ENCODE measurements at places on chromosomes 5 and 9. TPM values are rescaled to one million over a fixed set of nuclear protein-coding genes. Genes with fewer than 3 reads are reported as not detected.
A peak's percentile ranks its signal among the peaks of the same experiment; 100 is the strongest.

DNA sequence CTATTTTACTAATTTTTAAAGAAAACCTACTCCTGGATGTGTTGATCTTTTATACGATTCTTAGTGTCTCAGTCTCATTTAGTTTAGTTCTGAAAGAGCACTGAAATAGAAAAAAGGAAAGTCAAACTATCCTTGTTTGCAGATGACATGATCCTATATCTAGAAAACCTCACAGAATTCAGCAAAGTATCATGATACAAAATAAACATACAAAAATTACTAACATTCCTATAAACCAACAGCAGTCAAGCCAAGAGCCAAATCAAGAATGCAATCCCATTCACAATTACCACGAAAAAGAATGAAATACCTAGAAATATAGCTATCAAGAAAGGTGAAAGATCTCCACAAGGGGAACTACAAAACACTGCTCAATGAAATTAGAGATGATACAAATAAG, 225.8 kb upstream of the CDH18 start:
- H3K27me3 ChIP-seq, result no peaks in the 10 kb centered on the region
- H3K36me3 ChIP-seq, result no peaks in the 10 kb centered on the region
- H3K4me1 ChIP-seq, result no peaks in the 10 kb centered on the region
- DNase-seq, result no peak

DNA sequence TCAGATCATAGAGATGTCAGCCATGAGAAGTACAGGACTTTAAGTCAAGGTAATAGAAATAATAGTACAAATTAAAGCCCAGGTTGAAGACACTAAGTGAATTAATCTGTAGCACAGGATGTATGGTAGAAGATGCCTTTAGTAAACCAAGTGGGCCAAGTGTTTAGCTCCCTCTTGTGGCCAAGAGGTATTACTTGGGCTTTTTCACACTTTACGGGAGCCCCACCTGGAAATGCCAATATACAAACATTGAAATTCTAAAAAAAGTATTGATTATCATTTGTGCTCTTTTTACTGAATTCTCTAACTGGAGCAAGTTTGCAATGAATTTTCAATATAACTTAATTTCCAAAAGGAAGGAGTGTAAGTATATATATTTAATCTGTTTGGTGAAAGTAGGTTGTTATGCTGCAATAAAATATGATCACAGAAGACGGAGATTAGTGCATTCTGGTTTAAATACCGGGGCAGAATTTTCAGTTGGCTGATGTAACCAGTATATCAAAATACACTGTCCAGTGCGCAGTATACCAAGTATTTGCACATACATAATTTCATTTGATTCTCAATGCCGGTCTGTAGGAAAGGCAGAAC, 84.7 kb downstream of the PARP8 start:
- H3K4me1 ChIP-seq, result peaks cover 32% of the 10 kb centered on the region
- H3K36me3 ChIP-seq, result no peaks in the 10 kb centered on the region
- H3K27ac ChIP-seq, result no peak overlapping the region
- H3K27me3 ChIP-seq, result no peaks in the 10 kb centered on the region
- DNase-seq, result peak; percentile 79

- H3K4me1 ChIP-seq, result no peaks in the 10 kb centered on the region
- H3K27ac ChIP-seq, result no peak overlapping the region
- no peaks in the 10 kb centered on the region for H3K27me3 ChIP-seq
- H3K4me3 ChIP-seq, result no peak overlapping the region
- DNase-seq, result no peak
Observed at GRCh38 chr9:86073839-86074238, 25.5 kb downstream of the GOLM1 start.

GRCh38 chr9:96258967-96259366, 43.0 kb downstream of the HSD17B3 start:
- no peaks in the 10 kb centered on the region for H3K4me1 ChIP-seq
- DNase-seq, result no peak
- no peaks in the 10 kb centered on the region for H3K36me3 ChIP-seq
- no peak overlapping the region for H3K4me3 ChIP-seq

DNA sequence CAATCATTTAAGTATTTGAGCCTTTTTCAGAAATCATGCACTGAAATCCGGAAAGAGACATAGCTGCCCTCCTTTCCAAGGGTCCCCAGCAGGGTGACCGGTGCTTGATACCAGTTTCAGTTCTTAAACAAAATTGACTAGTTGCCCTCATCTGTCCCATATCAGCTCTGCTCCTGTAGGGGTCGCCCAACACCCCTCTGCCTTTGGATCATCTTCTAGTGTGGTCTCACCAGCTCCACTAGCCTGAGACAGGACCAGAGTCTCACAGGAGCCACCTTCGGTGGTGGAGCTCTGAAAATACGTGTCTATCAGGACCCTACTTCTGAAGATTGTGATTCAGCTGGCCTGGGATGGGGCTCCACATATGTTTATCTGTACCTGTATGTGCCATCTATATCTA, 428.2 kb downstream of the ENC1 start:
- no peak overlapping the region for H3K27ac ChIP-seq
- no peaks in the 10 kb centered on the region for H3K27me3 ChIP-seq
- no peaks in the 10 kb centered on the region for H3K4me1 ChIP-seq
- DNase-seq, result no peak

DNA sequence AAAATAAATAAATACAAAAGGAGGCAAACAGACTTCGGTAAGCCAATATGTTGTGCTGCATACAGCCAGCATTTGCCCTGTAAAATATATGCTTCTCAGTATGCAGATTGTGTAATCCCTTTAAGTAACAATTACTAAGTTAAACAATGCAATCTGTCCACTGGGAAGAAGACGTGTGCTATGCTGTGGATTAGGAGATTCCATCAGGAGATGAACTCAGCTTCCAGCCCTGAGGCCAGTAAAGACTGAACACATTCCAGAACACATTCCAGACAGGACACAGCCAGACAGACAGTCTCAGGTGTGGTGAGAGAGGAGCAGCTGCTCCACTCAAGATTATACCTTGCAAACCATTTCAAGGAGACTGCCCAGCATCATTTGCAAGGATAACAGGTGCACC, 97.8 kb downstream of the MPDZ start:
- no peak overlapping the region for H3K27ac ChIP-seq
- H3K4me1 ChIP-seq, result no peaks in the 10 kb centered on the region
- H3K27me3 ChIP-seq, result no peaks in the 10 kb centered on the region
- H3K4me3 ChIP-seq, result no peak overlapping the region

GRCh38 chr5:135092476-135092875, 58.4 kb upstream of the PITX1 start:
- no peak overlapping the region for H3K4me3 ChIP-seq
- no peak for DNase-seq
- H3K27me3 ChIP-seq, result no peaks in the 10 kb centered on the region
- H3K4me1 ChIP-seq, result no peaks in the 10 kb centered on the region

SLC6A7 gene
- polyA plus RNA-seq, result not detected

GRCh38 chr5:98734646-98735045, 38.8 kb upstream of the RGMB start:
- no peak overlapping the region for H3K27ac ChIP-seq
- H3K4me1 ChIP-seq, result no peaks in the 10 kb centered on the region
- DNase-seq, result no peak
- no peaks in the 10 kb centered on the region for H3K36me3 ChIP-seq

DNA sequence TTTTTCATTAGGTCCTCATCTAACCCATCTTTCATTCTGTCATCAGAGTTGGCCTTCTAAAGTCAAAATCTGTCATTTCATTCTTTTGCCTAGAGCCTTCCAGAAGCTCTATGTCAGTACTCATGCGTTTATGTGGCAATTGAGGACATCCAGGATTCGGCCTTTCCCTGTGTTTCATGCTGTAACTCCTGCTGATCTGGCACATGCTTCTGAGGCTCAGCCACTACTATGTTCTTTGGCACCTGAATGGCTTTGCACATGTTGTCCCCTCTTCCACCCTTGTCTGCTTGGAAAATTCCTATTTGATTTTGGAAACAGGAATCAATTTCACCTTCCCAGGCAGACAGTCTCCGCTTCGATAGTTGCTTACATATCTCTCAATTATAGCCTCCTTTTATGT, 84.9 kb downstream of the GDNF start:
- no peak overlapping the region for H3K27ac ChIP-seq
- no peak for DNase-seq
- no peak overlapping the region for H3K4me3 ChIP-seq
- no peaks in the 10 kb centered on the region for H3K4me1 ChIP-seq

DNA sequence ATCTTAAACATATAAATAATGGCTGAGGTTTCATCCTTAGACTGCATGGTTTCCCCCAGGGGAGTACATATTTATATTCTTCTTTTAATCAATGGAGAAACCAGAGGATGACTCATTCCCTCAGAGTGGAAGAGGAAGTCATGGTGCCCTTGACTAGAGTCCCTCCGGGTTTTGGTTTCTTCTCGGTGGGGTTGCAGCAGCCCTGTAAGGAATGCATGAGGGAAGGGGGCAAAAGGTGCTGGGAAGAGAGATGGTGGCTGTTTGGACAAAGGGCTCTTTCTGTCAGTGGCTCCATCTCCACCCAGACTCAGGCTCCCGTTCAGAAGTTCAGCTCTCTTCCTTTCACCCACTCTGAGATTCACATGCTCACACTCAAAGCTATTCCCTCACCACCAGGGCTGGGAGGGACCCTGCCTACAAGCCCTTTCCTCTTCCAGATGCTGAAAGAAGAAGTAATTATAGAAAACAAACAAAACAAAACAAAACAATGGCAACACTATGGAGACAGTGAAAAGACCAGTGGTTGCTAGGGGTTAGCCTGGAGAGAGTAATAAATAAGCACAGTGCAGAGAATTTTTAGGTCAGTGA, 129.8 kb upstream of the IL12B start:
- H3K27ac ChIP-seq, result no peak overlapping the region
- no peaks in the 10 kb centered on the region for H3K27me3 ChIP-seq
- no peak overlapping the region for H3K4me3 ChIP-seq
- H3K36me3 ChIP-seq, result no peaks in the 10 kb centered on the region
- DNase-seq, result no peak
- H3K4me1 ChIP-seq, result no peaks in the 10 kb centered on the region
